ENCODE measurements at places on chromosomes 12 and 14.

- DNase-seq: no peak
Observed at GRCh38 chr14:26703686-26704366, 106.0 kb upstream of the NOVA1 start.

DNA sequence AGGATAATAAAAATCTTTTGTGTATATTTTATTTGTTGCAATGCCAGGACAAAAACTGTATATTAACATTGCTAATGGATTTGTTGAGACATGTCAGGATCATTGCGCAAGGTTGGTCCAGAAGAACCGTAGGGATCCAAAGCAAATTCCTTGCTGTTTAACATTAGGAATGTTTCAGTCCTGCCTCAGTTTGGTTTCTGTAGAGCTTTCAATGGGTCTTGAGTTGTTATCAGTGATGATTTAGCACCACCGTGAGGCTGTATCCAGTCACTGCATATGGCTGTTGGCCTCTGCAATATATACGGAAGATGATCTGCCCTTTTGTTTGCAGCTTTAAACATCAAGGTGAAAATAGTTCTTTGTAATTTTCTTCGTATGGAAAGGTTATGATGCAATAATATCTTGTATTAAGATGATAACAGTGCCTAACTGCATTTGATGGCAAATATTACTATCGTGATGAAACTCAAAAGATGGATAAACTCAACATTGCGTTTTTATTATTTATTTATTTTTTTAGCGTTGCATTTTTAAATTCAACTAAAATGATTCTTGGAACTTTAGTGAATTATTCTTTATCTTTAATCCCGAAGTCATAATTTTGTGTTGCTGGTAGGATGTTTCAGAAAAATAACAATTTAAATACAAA is 231.2 kb downstream of the AKAP6 start:
- no peak for DNase-seq

DNA sequence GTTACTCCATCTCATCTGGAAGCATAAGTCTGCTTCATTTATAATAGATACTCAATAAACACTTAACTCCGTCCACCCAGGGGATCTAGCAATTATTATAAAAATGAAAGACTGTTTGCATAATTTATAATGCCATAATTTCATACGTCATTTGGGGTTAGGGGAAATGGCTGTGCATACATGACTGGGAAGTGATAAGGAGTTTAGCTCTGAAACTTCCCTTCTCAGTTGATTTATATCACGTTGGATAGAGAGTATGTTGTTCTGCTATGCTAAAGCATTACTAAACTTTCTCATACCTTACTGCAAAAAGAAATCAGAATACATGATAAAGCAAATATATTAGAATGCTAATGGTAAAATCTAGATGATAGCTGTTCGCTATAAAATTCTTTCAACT is 90.4 kb upstream of the DYNC1H1 start:
- no peak for DNase-seq

DNA sequence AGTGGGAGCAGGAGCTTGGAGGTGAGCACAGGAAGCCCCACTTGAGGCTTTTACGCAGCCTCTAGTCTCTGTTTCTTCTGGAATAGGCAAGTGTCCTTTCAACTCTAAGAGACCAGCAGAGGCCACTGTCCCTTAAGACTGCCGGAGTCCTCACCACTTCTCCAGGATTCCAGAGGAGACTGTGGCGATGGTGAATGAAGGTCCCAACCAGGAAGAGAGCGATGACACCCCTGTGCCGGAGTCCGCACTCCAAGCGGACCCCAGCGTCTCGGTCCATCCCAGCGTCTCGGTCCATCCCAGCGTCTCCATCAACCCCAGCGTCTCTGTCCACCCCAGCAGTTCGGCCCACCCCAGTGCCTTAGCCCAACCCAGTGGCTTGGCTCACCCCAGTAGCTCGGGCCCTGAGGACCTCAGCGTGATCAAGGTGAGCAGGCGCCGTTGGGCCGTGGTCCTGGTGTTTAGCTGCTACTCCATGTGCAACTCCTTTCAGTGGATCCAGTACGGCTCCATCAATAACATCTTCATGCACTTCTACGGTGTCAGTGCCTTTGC is 442 bp downstream of the FLVCR2 start:
- peak; percentile 35 for DNase-seq

DNA sequence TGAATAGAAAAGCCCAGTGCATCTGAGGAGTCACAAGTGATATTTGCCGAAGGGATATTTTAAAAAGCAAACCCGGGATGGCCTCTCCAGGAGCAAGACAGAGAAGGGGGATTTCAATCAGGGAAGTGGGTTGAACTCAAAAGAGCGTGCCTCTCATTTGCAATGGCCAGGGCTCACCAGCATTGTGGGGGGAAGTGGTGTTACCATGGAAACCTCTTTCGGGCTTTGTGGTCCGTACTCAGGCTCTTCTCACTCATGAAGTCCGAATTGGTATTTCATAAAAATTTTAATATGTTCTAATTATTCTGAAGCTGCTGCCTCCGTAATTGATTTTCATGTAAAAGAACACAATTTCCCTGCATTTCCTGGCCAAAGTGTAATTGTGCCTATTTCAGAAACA is 79.8 kb downstream of the SLC15A4 start:
- DNase-seq: no peak

DNA sequence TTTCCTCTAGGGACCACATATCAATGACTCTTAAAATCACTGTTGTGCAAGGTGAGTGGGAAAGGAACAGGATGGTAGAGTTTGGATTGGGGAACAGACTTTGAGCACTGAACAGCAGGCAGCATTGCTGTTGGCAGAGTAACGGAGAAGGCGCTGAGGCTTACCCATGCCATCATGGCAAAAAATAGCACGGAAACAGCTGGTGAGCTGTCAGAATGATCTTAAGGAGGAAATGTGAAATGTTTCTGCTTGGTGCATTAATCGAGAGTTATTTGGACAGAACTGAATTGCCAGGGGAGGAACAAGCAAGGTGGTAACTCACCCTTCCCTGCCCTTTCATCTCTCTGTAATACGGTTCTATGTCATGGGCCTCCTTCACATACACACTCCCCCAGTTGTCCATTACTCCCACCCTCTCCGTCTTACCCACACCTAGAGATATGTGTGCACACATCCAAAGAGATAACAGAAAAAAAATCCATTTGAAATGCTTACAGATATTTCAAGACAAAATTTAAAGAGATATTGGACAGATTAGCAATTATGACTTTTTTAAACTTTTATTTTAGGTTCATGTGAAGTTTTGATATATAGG is 572.5 kb downstream of the DIO2 start:
- no peak for DNase-seq

- no peak for DNase-seq
Observed at GRCh38 chr12:122966743-122967550, 684 bp upstream of the ABCB9 start.
